Activated CD4-positive, CD25-positive, alpha-beta regulatory T cell (primary cell): ENCODE measurements at places on chromosomes 4 and X.

GRCh38 chr4:174099712-174100111 lies 183.8 kb downstream of the FBXO8 start:
- no peak for DNase-seq

GRCh38 chr4:6333301-6334202 lies 63.9 kb downstream of the WFS1 start:
- DNase-seq = no peak

GRCh38 chrX:112235547-112235946 lies 153.0 kb upstream of the TRPC5 start:
- no peak for DNase-seq

DNA sequence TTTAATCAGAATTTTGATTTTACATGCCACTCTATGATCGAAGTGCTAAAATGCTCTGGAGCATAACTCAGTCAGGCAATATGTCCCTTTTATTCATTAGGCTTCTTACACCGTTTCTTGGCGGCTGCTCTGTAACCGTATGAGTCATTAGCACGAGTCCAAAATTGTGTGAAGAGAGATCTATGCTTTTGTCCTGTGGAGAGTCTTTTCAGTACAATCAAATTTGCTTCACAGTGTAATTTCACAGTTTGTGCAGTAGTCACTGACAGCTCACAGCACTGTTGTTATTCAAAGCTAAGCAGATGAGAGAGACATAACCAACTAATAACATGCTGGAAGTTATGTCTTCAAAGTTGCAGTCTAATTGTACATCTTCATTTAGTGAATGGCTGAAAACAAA lies 167.8 kb downstream of the PCDH10 start:
- no peak for DNase-seq

DNA sequence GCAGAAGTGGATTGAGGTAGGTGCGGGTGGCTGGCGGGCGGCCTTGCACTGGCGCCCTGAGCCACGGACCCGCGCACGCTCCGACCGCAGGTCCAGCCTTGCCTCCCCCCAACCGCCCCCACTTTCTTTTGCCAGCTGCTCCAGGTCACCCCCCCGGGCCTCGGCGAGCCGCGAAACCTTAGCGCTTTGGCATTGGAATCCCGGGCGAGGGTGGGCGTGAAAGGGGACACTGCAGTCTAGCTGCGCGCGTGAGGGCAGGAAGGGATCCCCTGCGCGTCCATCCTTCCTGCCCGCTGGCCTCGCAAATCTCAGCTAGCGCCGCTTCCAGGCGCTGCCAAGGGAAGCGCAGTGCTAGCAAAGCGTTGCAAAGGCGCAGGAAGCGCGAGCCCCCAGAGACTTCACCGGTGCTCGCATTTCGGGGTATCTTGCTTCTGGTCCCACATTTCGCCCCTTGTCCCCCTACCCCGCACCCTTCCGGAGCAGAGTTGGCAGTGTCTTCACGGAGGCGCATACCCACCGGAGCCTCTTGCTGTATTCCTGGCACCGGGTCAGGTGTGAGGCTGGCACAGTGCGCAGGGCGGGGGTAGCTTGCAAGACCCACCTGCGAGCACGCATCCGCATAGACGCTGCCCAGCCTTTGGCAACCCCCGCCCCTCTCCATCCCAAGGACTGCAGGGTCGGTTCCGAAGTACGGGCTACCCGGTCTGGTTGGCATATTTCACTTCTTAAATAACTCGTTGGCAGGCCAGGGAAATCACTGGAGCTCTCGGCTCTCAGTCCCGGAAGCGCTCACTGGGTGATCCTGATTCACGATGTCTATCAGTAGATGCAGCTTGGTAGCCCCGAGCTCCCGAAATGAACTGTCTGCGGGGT lies 104.4 kb downstream of the UCHL1 start:
- no peak for DNase-seq

DNA sequence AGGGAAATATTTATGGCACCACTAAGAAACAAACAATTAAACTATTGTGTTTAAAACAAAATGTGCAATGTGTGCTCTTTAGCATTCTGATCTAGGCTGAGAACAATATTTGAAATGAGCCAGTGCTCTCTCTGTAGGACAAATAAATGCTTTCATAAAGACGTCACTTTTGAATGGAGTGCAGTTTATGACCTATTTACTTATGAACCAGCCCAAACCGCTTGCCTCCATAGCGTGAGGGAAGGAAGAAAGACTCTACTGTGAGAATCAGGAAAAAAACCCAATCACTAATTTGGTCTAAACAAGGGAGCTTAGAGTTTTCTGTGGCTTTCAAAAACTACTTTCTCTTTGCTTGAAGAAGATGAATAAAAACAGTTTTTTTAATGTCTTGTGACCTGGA lies 39.4 kb downstream of the SAT1 start:
- DNase-seq = no peak

GRCh38 chr4:123824524-123824923 lies 427.9 kb downstream of the SPRY1 start:
- DNase-seq = no peak

- no peak for DNase-seq
These were observed 437.1 kb upstream of the CTSO start for GRCh38 chr4:156390599-156391324.

DNA sequence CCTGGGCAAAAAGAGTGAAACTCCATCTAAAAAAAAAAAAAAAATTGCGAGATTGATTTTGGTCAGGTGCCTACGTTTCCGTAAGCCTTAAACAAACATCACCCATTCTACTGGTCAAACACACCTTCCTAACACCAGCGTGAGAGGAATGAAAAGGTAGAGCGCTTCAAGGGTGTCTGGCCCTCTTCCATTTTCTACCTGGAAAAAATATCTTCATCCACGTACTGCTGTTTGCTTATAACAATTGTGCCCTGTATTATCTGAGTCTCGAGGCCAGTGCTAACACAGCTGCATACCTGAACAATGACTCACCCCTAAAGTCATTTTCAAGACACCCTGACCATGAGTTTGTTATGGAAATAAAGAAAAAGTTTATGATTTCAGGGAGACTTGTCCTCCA lies 13.9 kb downstream of the TMSB4X start:
- DNase-seq = no peak

DNA sequence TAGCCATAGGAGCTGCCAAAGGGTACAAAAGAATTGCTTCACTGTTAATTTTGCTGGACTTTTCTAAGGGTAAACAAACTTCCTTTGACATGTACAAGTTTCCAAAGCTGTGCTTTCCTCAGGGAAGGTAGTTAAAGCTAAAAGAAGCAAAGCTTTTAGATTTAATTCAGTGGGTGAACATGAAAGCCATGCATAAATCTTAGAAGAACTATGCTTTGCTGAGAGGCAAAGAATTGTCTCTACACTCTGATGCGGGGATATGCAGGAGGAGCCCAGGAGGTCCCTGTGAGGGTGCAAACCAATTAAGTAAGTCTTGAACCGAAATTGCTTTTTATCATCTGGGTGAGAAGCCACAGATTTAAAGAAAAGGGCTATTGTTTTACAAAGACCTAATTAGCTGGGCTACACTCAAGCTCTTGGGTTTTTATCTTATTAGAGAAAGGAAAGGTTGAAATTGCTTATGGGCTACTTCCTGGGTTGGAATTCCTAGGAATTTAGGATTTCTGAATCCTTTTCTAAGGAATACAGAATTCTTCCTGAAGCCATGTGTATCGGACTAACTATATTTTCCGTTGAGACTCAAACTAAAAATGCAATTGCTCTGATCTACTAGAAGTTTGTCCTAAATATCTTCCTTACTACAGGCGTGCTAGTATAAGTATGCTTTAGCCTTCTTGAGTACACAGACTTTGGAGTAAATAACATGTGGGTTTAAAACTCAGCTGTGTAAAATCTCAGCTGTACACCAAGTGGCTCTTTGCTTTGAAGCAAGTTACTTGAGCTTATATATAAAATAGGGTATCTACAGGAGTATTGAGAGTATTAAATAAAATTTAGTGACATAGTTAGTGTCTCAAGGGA lies 188.4 kb upstream of the ANK2 start:
- DNase-seq = no peak
